Hematopoietic multipotent progenitor cell treated with erythropoietin and hydrocortisone succinate and interleukin-3 and kit ligand, for 6 days (in vitro differentiated cells): ENCODE measurements at places on chromosomes 11 and 22.

- no peak for DNase-seq
These were observed 6.0 kb downstream of the SYCE3 start for GRCh38 chr22:50556703-50557102.

- DNase-seq, result no peak
These were observed 67.4 kb upstream of the B3GAT1 start for GRCh38 chr11:134479206-134480135.

- no peak for DNase-seq
These were observed 290.7 kb upstream of the FOLH1 start for GRCh38 chr11:49499117-49499516.

DNA sequence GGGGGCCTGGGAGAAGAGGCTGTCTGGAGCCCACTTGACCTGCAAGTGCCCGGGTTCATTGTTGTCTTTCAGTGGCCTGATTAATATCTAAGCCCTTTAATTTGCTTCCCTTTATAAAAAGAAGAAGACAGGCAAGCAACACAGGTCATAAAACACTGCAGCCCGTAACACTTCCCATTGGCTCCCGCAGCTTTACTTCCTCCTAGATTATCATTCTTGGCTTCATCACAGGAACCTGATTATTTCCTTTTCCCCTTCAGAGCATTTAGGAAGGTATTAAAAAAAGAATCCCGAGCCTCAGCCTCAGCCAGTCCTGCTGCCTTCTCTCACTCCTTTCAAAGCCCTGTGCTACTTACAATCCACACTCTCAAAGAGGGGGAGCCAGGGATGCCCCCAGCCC is 183.2 kb downstream of the GRIK4 start:
- DNase-seq, result peak; percentile 5

GRCh38 chr11:73163638-73164174 is 21.6 kb upstream of the FCHSD2 start:
- DNase-seq, result no peak

DNA sequence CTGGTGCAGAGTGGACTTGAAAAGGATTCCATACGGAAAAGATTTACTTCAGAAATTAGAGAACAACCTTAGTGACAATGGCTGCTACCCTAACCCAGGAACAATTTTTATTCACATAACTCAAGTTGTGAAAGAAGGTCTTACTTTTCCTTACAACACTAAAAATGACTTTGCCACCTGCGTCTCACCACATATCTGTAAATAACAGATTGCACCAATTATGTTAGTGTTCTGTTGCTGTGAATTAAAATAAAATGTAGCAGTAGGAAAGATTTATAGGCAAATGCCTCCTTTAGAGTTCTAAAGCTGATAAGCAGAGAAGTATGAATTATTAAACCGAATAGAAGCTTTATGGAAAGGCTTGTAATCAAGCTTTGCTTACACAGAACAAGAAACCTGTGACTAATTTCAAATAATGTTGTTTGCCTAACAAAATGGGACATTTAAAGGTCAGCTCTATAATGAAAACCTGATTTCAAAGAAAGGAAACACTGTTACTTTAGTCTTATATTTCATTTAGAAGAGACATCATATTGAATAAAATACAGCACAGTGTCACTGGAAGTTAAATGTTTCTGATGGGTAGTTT is 2237.8 kb downstream of the LRRC4C start:
- no peak for DNase-seq

DNA sequence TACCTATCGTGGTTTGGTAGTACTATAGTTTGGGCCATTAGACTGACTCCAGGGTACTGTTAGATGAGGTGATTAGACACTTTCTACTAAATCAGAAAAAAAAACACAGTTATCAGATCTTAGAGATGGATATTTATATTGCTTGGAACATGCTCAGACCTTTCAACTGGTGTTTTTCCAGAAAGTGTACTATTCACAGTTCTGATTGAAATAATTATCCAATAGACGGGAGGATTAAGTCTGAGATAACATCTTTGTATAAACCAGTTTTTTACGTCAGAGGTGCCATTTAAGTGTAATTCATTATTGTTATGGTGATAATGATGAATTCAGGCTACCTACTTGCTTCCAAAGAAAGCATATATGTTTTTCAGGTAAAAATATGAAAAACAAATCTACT is 22.5 kb downstream of the CCDC15 start:
- DNase-seq, result no peak

- DNase-seq, result no peak
These were observed 812.6 kb downstream of the OPCML start for GRCh38 chr11:132719684-132720083.

- no peak for DNase-seq
These were observed 40.4 kb downstream of the FLI1 start for GRCh38 chr11:128734103-128734831.

DNA sequence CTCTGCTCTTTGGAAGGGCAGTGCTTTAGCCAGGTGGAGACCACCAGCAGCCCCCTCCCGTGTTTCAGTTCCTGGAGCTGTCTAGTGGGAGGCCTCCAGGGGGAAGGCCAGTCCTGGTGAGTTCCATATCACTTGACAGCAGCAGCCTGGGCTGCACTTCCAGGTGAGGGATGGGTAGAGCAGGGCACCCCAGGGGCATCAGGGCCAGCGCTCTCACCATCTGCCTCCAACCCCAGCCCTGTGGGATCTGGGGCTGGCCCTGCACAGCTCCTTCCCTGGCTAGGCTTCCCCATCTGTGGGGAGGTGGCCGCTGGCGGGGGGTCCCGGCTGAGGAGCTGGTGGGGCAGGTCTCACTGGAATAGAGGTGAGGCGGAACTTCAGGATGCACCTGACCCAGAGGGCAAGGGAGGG is 60.5 kb downstream of the MORC2 start:
- no peak for DNase-seq

DNA sequence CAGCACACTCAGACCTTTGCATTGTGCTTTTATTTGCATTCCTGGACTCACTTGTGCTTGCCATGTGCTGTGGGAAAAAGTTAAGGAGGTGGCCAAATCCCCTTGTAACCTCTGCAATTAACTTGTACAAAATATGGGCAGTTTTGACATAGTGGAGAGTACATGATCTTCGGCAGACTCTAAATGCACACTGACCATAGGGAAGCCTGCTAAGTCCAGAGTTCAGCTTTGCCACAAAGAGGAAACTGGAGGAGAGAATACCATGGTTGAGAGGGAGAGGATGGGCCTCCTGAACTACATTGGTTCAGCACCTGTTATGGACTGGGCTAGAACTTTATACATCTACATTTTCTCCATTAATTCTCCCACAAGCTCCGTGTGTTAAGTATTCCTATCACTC is 37.6 kb upstream of the CEP295 start:
- DNase-seq, result no peak

- peak; percentile 59 for DNase-seq
These were observed 37.8 kb downstream of the PRR5L start for GRCh38 chr11:36333897-36334296.

DNA sequence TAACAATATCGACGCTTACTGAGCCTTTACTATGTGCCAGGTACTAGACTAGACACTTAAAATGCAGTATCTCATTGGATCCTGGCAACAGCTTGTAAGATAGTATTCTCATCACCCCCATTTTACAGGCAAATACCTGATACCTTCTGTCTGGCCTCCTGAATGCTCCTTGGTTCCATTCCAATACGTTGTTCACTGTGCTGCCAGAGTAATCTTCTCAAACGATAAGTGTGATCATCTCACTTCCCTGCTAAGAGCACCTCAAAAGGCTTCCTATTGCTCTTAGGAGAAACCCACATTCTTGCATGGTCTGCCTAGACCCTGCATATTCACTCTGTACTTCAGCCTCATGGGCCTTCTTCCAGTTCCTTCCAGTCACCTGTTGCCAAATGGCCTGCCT is 1.3 kb upstream of the NRIP3 start:
- no peak for DNase-seq

DNA sequence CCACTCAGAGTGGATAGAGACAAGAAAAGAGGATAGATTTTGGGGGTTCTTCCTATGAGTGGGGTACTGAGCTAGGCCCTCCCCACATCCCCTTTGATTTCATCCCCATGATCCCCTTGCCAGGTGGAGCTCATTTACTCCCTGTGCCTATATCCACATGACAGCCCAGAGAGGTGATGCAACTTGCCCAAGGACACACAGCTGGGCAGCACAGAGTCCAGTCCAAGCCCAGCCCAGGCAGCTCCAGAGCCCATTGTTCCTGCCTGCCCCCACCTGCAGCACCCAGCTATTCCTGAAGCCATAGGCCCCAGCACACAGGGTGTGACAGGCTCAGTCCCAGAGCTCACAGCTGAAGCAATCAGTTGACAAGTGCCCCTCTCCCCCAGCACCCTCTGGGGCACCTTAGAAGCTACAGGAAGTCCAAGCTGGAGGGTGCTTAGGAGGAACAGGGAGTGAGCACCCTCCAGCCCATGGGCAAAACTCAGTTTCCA is 41.7 kb downstream of the SHISAL1 start:
- no peak for DNase-seq

GRCh38 chr11:43676933-43677332 is 3.6 kb upstream of the HSD17B12 start:
- no peak for DNase-seq

GRCh38 chr11:131943295-131943694 is 572.9 kb downstream of the NTM start:
- no peak for DNase-seq

DNA sequence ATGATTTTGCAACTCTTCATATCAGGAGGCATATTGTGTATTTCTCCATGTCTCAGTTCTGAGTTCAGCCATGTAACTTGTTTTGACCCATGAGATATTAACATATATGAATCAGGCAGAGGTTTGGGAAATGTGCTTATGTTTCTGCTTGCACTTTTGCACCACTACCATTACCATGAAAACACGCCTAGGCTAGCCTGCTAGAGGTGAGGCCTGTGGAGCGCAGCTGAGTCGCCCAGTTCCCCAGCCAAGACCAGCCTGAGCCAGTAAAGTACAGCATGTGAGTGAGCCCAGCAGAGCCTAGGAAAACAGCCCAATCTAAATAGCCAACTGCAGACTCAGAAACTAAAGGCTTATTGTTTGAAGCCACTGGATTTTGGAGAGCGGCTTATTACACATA is 18.4 kb upstream of the MYOD1 start:
- no peak for DNase-seq

- no peak for DNase-seq
These were observed 38.6 kb downstream of the CEP164 start for GRCh38 chr11:117366248-117366647.

DNA sequence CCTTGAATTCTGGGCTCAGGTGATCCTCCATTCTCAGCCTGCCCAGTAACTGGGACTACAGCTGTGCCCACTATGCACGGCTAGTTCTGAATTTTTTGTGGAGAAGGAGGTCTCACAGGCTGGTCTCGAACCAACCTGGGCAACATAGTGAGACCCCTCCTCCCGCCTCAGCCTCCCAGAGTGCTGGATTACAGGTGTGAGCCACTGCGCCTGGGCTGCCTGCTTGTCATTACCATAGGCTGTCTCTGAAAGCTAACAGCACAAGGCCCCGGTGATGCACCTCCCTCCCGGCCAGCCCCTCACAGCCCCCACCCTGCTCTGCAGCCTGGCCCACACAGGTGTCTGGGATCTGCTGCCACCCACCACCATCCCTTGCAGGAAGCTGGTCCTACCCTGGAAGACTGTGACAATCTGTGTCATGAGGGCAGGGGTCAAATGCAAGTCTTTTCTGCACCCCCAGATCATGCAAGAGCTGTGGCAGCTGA is 82.4 kb downstream of the DGCR2 start:
- DNase-seq, result no peak

DNA sequence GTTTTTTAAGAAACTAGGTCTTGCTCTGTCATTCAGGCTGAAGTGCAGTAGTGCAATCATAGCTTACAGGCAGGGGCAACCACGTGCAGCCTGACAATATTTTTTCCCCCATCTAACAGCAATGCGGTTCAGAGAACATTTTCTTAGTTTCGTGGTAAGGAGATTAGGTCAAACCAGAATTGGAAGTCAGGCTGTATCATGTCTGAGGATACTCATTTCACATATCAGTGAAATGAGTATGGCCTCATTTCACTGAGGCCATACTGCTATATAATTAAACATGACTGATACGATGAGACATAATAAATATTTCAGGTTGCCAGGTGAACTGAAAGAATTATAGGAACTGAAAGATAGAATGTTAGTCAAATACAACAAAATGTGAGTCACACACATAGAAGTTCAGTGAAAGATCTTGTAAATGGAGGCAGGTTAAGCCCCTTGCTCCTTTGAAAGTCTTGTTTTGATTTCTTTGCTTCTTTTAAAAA is 32.5 kb upstream of the IZUMO1R start:
- no peak for DNase-seq

- DNase-seq, result peak; percentile 96
These were observed 63.5 kb downstream of the ENDOD1 start for GRCh38 chr11:95152876-95153856.

GRCh38 chr22:18110954-18111758 is 547 bp downstream of the TUBA8 start:
- no peak for DNase-seq

GRCh38 chr22:45091254-45091854 is 72.4 kb upstream of the NUP50 start:
- DNase-seq, result no peak

DNA sequence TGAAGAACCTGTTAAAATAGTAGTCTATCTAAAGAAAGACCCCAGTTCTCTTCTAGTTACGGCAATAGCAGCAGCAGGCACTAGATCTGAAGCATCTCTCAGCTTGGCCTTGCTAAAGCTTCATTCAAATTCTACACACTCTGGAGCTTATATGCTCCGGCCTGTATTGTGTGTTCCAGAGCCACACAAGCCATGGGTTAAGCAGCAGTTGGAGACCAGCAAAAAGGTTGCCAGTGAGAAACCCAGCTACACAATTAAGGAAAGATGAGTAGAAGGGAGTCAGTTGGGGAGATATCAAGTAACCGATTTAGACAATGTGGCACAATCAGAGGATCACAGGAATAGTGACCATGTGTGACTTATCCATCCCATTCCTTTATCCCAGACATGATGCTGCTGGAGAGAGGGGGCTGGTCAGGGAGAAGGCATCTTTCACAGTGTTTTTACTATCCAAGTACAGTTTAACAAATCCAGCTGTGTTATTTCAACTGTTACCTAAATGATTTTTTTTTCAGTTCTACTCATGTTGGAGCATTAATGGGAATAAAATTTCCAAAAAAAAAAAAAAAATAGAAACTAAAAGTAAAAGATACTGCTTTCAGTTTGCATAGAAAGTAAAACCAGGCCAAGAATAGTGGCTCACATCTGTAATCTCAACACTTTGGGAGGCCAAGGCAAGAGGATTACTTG is 41.0 kb downstream of the PAX6 start:
- no peak for DNase-seq

- no peak for DNase-seq
These were observed 54.7 kb downstream of the SGSM3 start for GRCh38 chr22:40425082-40425481.
